ENCODE measurements at places on chromosomes 1 and 21.

DNA sequence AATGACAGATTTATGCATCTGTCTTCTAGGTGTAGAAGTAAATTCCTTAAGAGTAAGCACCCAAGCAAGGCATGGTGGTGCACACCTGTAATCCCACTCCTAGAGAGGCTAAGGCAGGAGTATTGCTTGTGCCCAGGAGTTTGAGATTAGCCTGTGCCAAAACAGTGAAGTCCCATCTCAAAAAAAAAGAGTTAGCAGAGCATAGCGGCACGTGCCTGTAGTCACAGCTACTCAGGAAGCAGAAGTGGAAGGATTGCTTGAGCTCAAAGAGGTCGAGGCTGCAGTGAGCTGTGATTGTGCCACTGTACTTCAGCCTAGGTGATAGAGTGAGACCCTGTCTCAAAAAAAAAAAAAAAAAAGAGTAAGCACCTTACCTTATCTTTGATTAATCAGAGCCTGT lies 15.1 kb upstream of the TIPRL start:
- no peak for DNase-seq

- no peak for DNase-seq
Measured at GRCh38 chr1:22163564-22163963, 20.7 kb upstream of the WNT4 start.

- no peak for DNase-seq
Measured at GRCh38 chr1:40050863-40051262, 10.3 kb downstream of the CAP1 start.

GRCh38 chr1:53588053-53588779 lies 129.0 kb downstream of the DMRTB1 start:
- no peak for DNase-seq

DNA sequence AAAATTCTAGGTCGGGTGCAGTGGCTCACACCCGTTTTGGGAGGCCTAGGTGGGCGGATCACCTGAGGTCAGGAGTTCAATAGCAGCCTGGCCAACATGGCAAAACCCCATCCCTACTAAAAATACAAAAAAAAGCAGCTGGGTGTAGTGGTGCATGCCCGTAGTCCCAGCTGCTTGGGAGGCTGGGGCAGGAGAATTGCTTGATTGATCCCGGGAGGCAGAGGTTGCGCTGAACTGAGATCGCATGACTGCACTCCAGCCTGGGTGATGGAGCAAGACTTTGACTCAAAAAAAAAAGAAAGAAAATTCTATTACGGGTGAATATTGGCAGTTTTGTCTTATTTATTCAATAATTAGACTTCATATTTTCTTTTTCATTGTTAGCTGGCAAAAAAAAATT lies 62.1 kb downstream of the SNX7 start:
- no peak for DNase-seq

GRCh38 chr21:35225573-35225972 lies 176.5 kb upstream of the RUNX1 start:
- DNase-seq, result no peak

- DNase-seq, result no peak
Measured at GRCh38 chr1:9476790-9477463, 62.3 kb upstream of the SLC25A33 start.

DNA sequence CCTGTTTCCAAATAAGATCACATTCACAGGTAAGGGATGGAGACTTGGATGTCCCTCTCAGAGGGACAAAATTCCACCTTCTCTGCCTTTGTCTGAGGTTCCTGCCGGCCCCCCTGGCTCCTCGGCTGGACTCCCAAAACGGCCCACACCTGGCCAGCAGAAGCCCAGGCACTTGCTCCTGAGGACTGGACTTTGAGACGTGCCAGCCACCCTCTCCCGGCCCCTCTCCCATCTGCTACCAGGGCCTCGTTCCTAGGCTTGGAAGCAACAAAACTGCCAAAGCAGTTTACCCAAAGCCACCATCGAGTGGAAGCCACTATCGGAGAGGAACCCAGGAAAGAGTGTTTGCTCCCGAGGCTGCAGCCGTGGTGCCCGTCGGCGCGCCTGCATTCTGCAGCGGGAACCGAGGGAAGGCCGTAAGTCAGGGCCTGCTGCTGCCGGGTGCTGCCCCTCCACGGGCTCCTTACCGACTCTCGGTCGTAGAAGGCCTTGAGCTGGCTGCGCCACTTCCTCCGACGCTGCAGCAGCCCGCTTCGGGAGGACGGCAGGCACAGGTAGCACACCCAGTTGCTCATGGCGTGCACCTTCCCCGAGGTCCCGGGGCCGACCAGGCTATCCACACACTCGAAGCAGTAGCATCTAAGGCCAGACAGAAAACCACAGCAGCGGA lies 3.5 kb downstream of the DNMT3L start:
- DNase-seq, result no peak

DNA sequence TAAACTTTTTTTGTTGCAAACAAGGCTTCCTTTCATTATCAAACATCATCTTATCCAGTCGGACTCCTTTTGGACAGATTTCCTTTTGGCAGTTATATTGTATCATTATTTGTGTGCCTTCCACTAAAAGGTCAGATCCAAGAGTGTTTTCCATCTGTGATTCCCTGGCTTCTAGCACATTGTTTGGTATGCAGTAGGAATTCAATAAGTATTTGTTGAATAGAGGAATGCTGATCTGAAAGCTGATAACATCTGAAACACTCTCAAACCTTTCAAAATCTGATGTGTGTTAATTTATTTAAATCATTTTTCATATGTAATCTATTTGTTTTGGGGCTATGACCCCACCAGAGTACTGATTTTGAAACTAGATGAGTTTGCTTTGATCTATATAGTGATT lies 39.0 kb downstream of the NDC1 start:
- DNase-seq, result no peak

- no peak for DNase-seq
Measured at GRCh38 chr1:210800301-210800700, 333.6 kb downstream of the KCNH1 start.

GRCh38 chr21:39518847-39519210 lies 67.1 kb downstream of the SH3BGR start:
- no peak for DNase-seq

Measured in stimulated activated CD8-positive, alpha-beta memory T cell treated with anti-CD3 and anti-CD28 coated beads, Interleukin-2, amount 100 ng/mL, for 1 hour (primary cell).